ENCODE measurements at places on chromosomes 1 and 21.

GRCh38 chr21:35414507-35415139, 365.5 kb upstream of the RUNX1 start:
- DNase-seq: no peak

DNA sequence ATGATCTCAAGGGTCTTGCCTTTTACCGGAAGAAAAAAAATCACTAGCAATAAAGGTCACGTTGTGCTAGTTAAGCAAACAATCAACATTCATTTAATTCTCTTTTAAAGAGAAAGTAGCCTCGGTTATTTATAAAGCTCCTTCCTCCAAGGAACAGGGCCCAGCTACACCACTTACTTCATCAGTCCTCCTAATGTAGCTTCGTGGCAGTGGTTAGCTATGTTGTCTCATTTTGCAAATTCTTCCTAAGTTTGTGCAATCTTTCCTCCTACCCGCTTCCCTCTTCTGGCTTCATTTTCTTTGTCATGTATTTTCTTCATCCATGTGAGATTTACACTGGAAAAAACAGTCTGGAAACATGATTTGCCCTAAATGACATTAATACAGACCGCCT, 554.2 kb downstream of the NUF2 start:
- DNase-seq: no peak

GRCh38 chr1:26524181-26524580, 5.4 kb upstream of the RPS6KA1 start:
- DNase-seq: no peak

- no peak for DNase-seq
These were observed 5.5 kb downstream of the DYNLT5 start for GRCh38 chr1:66757722-66758240.

- no peak for DNase-seq
These were observed 66.6 kb downstream of the SPAG17 start for GRCh38 chr1:118118469-118118868.

GRCh38 chr21:34695434-34695833, 26.6 kb downstream of the CLIC6 start:
- no peak for DNase-seq

DNA sequence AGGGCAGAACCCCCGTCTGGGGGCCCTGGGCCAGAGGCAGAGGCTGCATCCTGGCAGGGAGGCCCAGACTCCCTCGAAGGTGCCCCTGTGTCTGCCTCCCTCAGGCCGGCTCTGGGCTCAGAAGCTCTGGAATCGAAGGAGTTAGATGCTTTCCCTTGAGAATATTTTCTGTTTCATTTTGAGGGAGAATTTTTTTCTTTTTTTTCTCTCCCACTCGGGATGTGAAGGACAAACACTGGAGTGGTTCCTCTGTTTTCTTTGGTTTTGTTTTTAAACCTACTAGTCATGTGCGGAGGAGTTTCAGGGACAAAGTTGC, 44.7 kb downstream of the PRDM16 start:
- no peak for DNase-seq

DNA sequence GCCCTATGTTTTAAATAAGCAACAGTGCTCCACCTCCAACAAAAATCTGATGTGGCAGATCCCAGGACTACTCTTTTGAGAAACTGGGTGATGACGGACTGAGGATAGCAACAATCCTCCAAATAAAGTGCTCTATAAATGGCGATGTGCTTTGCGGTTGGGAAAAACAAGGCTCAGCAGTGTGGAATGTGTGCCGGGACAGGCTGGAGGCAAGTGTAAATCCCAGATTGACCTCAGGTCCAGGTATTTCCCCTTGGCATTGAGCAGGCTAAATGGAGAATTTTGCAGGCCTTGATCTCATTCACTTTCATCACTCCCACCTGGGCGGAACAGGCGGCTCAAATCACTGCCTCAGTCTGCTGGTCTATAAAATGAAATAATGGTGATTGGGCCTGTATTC, 35.1 kb downstream of the LRRC42 start:
- no peak for DNase-seq

- DNase-seq: no peak
These were observed 7.0 kb downstream of the LRRC3 start for GRCh38 chr21:44462086-44462833.

DNA sequence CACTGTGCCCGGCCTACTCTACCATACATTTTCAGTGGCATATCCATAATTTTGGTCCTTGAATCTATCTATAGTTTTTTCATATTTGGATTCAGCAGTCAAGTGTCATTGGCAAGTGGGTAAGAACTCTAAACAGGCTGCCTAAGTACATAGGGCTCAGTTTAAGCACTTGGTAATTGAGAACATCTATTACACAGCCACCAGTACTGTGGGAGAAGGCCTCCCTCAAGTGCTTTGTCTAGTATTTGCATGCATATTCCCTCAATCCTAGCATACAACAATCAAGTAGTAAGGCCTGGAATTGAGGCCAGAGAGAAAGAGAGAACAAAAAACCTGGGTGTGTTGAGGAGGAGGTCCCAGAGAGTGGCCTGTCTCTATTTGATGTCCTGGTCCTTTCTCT, 325.2 kb downstream of the USP25 start:
- no peak for DNase-seq
